ENCODE measurements at places on chromosomes 16 and 17.

DNA sequence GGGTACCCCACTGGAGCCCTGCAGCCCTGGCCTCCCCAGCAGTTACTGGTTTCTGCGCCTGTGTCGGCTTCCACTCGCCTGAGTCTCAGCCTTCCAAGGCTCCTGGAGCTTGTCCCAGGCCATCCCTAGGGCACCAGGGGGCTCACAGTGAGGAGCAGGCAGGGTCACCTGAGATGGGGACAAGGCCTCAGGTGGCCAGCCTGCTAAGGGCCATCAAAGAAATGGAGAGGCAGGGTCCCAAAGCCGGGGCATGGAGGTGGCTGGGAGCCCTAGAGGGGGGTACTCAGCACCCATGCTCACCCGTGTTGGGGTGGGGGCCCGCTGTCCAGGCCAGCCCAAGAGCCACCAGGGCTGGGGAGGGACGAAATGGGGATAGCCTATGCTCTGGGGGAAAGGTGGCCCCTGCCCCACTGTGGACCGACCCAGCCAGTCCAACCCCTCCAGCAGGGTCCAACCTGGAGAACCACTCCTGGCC, 1.3 kb downstream of the FASN start:
- no peak for DNase-seq
- H3K36me3 ChIP-seq, result peaks cover 42% of the 10 kb centered on the region
- H3K27me3 ChIP-seq, result no peaks in the 10 kb centered on the region

DNA sequence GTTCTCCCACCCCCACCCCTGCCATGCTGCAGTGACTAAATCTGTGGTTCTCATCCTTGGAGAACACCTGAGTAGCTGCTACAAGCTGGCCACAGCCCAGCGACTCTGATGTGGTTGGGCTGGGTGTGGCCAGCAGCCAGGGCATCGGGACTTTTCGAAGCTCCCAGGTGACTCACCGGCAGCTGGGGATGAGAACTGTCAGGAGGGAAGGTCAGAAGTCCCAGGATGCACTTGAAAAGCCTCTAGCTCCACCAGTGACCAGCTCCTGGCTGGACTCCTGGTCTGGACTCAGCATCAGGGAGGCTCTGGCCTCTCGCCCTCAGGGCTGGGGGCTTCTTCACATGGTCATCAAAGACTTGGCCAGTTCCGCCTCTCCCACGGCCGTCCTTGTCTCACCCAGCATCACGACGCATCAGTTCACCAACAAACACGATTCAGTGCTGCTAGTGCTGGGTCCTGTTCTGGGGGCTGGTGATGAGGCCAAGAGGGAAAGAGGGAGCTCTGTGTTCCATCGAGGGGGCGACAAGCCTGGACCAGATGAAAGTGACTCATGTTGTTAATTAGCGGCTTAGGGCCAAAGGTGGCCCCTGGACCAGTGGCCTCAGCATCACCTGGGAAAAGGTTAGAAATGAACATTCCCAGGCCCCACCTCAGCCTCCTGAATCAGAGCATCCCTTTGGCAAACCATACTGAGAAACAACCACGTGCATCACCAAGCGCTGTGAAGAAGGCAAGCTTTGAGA, 3.9 kb upstream of the C17orf99 start:
- peaks cover 46% of the 10 kb centered on the region for H3K36me3 ChIP-seq
- no peak overlapping the region for H3K4me3 ChIP-seq
- DNase-seq, result no peak
- no peaks in the 10 kb centered on the region for H3K27me3 ChIP-seq

GRCh38 chr16:67666032-67666551, 458 bp downstream of the ENKD1 start:
- no peaks in the 10 kb centered on the region for H3K27me3 ChIP-seq
- no peak overlapping the region for H3K27ac ChIP-seq
- no peak for DNase-seq

DNA sequence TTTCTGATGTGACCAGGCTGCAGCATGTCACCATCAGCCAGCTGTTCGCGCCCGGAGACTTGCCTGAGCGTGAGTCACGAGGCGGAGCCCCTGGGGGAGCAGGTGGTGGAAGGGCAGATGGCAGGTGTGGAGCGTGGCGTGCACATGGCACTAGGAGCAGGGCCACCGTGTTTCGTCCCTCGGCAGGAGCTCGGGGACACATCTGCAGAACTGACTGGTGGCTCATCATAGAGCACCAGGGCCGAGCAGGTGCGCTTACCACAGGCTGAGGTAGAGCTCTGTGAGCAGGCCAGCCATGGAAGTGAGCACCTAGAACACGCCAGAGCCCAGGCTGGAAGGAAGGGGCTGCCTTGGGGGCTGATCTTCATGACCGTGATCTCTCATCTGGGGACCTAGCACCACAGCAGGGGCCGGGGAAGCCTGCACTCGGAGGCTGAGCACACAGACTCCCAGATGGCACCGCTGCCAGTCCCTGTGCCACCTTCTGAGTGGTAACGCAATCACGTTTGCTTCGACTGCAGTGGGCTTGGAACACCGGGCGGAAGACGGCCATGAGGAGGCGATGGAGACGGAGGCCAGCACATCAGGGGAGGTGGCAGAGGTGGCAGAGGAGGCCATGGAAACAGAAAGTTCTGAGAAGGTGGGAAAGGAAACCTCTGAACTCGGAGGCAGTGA, 61.8 kb upstream of the ENDOV start:
- no peak overlapping the region for H3K4me3 ChIP-seq
- H3K27ac ChIP-seq, result no peak overlapping the region
- DNase-seq, result no peak

DNA sequence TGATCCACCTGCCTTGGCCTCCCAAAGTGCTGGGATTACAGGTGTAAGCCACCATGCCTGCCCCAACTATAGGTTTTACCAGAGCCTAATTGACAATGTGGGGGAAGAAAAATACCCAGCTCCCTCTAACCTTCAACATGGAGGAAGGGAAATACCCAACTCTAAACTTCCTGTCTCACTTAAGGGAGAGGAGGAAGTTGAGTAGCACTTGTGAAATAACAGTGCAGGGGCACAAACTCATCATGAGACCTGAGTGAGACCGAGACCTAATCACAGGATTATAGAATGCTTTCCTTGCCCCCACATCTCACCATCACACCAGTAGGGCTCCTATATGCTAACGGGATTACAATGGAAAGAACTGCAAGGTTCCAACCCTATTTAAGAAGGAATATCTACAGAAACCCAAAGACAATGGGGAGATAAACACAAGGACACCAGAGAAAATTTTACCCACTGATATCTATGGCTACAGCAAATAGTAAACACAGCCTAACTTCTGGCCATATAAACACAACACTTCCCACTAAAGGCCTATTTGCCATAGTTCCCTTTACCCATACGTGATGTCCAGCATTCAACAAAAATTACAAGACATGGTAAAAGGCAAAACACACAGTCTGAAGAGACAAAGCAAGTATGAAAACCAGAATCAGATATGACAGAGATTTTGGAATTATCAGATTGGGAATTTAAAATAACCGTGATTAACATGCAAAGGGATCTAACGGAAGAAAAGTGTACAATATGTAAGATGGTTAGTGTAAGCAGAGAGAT, 26.9 kb downstream of the OR3A1 start:
- no peaks in the 10 kb centered on the region for H3K27me3 ChIP-seq
- no peak overlapping the region for H3K4me3 ChIP-seq
- no peak for DNase-seq
- no peaks in the 10 kb centered on the region for H3K36me3 ChIP-seq
- no peak overlapping the region for H3K27ac ChIP-seq
- no peaks in the 10 kb centered on the region for H3K4me1 ChIP-seq

- H3K36me3 ChIP-seq, result peaks cover 15% of the 10 kb centered on the region
- no peaks in the 10 kb centered on the region for H3K27me3 ChIP-seq
- H3K4me3 ChIP-seq, result no peak overlapping the region
- no peak for DNase-seq
- no peak overlapping the region for H3K27ac ChIP-seq
Measured at GRCh38 chr16:8861563-8862308, 7.1 kb downstream of the CARHSP1 start.

- H3K36me3 ChIP-seq, result no peaks in the 10 kb centered on the region
- H3K27ac ChIP-seq, result no peak overlapping the region
- H3K27me3 ChIP-seq, result peaks cover 3% of the 10 kb centered on the region
- no peaks in the 10 kb centered on the region for H3K4me1 ChIP-seq
- H3K4me3 ChIP-seq, result no peak overlapping the region
- no peak for DNase-seq
Measured at GRCh38 chr17:6134721-6135120, 64.5 kb downstream of the WSCD1 start.

GRCh38 chr17:66191593-66192377, at the start of gene CEP112:
Gene CEP112, minus strand, starts transcription at chr17:66192133.
- peak within 1 kb of the TSS; percentile 61 for H3K4me3 ChIP-seq
- no peaks in the 10 kb centered on the region for H3K27me3 ChIP-seq
- peak; percentile 85 for DNase-seq
- H3K4me1 ChIP-seq, result peaks cover 11% of the 10 kb centered on the region
- peak within 1 kb of the TSS; percentile 49 for H3K27ac ChIP-seq

GRCh38 chr16:15899538-15900100, 11.2 kb upstream of the CEP20 start:
- H3K27ac ChIP-seq, result no peak overlapping the region
- DNase-seq, result no peak
- H3K36me3 ChIP-seq, result no peaks in the 10 kb centered on the region
- H3K27me3 ChIP-seq, result no peaks in the 10 kb centered on the region

- H3K36me3 ChIP-seq, result peaks cover 21% of the 10 kb centered on the region
- H3K27me3 ChIP-seq, result peaks cover 24% of the 10 kb centered on the region
- no peak for DNase-seq
- no peak overlapping the region for H3K27ac ChIP-seq
Measured at GRCh38 chr17:74201250-74201649, 2.2 kb upstream of the RPL38 start.

DNA sequence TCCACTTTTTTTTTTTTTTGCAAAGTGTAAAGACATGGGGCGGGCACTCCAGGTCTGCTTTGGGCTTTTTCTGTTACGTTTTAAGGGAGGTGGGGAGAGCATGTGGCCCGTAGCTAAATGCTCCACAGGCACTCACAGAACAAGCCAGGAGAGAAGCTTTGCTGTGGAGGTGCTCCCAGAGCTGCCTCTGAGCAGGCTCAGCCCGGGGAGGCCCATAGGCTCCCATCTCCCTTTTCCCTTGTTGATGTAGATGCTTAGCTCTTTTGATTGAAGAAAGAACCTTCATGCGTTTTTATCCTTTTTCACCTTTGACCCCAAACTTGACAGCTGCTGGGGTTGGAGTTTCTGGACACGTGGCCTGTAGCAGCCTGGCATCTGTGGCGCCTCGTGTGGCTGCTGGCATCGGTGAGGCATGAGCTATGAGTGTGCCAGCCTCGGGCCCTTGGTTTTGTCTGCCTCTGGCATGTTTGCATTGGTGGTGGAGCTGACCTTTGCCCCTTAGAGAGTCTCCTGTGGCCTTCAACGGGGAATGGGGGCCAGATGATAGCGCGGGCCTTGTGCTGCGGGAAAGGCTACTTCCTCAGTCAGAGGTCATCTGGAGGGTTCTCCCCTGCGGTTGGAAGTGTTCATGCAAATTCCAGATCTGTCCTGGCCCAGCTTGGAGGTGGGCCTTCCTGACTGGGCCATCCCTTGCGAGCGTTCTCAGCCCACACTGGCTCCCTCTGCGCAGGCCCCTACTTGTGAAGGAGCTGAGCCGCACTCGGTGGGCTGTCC, 20.0 kb upstream of the IL17C start:
- peaks cover 50% of the 10 kb centered on the region for H3K36me3 ChIP-seq
- DNase-seq, result no peak
- H3K27ac ChIP-seq, result no peak overlapping the region
- no peak overlapping the region for H3K4me3 ChIP-seq

DNA sequence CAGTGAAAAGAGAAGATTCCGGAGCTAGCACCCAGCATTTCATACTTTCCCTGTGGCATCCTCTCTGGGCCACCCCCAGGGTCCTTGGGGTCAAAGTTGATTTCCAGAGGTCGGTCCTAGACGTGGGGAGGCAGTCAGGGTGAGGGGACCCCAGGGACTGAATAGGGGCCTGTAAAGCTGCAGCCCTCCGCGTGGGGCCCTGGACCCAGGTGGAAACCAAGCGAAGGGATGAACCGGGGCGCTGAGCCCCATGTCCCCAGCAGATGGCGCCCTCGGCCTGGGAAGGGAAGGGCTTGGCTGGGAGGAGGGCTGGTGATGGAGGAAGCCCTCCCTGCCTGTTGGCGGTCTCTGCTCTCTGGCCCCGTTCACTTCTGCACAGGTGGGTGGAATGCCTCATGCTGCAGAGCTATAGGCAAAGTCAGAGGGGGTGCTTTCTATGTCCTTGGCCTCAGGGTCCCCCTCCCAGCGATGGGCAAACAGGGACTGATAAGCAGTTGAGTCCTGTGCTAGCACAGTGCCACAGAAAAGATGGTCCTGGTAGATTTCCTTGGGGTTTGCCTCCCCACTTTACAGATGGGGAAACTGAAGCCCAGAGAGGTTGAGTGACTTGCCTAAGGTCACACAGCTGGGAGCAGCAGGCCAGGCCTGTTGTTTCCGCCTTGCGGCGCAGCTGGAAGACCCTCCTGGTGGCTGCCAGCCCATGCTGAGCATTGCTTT, 163.4 kb upstream of the CIBAR2 start:
- no peak overlapping the region for H3K4me3 ChIP-seq
- H3K36me3 ChIP-seq, result no peaks in the 10 kb centered on the region
- no peak overlapping the region for H3K27ac ChIP-seq
- no peaks in the 10 kb centered on the region for H3K27me3 ChIP-seq
- no peaks in the 10 kb centered on the region for H3K4me1 ChIP-seq
- peak; percentile 41 for DNase-seq

- no peaks in the 10 kb centered on the region for H3K36me3 ChIP-seq
- no peak overlapping the region for H3K4me3 ChIP-seq
- peaks cover 24% of the 10 kb centered on the region for H3K27me3 ChIP-seq
Measured at GRCh38 chr16:85172455-85173145, 60.3 kb upstream of the CIBAR2 start.

DNA sequence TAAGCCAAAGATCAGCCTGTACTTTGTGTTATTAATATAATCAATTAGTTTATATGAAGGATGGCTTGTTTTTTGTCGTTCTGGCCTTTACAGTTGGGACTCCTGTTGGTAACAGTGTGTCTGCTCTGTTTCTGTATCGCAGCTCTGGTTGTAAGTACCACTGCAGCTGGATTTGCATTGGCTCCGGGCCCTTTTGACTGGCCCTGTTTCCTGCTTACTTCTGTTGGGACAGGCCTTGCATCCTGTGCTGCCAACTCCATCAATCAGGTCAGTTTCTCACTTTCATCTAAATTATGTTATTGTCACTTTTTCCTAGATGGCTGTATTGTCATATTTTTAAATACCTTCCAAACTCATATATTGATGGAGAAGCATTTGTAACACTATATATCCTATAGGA, 32.7 kb downstream of the COX10 start:
- no peak overlapping the region for H3K4me3 ChIP-seq
- H3K27me3 ChIP-seq, result no peaks in the 10 kb centered on the region
- H3K4me1 ChIP-seq, result no peaks in the 10 kb centered on the region
- peaks cover 6% of the 10 kb centered on the region for H3K36me3 ChIP-seq
- DNase-seq, result no peak
- H3K27ac ChIP-seq, result no peak overlapping the region

- peaks cover 26% of the 10 kb centered on the region for H3K4me1 ChIP-seq
- peaks cover 70% of the 10 kb centered on the region for H3K36me3 ChIP-seq
- H3K4me3 ChIP-seq, result no peak overlapping the region
- H3K27ac ChIP-seq, result no peak overlapping the region
Measured at GRCh38 chr17:17141860-17142552, 64.1 kb downstream of the PLD6 start.

- H3K4me1 ChIP-seq, result peaks cover 10% of the 10 kb centered on the region
- no peaks in the 10 kb centered on the region for H3K36me3 ChIP-seq
- H3K27ac ChIP-seq, result no peak overlapping the region
- DNase-seq, result no peak
Measured at GRCh38 chr17:39144416-39144840, 7.0 kb downstream of the PLXDC1 start.

- no peak overlapping the region for H3K27ac ChIP-seq
- peaks cover 19% of the 10 kb centered on the region for H3K36me3 ChIP-seq
- no peak overlapping the region for H3K4me3 ChIP-seq
Measured at GRCh38 chr17:45299361-45299760, 17.5 kb downstream of the MAP3K14 start.

Measured in CD4-positive, alpha-beta T cell (primary cell).